ENCODE measurements at places on chromosomes 7 and 10.

- DNase-seq, result no peak
These were observed 19.9 kb upstream of the POLR1F start for GRCh38 chr7:19728716-19729115.

- no peak for DNase-seq
These were observed 73.1 kb downstream of the BMPR1A start for GRCh38 chr10:86829472-86829871.

DNA sequence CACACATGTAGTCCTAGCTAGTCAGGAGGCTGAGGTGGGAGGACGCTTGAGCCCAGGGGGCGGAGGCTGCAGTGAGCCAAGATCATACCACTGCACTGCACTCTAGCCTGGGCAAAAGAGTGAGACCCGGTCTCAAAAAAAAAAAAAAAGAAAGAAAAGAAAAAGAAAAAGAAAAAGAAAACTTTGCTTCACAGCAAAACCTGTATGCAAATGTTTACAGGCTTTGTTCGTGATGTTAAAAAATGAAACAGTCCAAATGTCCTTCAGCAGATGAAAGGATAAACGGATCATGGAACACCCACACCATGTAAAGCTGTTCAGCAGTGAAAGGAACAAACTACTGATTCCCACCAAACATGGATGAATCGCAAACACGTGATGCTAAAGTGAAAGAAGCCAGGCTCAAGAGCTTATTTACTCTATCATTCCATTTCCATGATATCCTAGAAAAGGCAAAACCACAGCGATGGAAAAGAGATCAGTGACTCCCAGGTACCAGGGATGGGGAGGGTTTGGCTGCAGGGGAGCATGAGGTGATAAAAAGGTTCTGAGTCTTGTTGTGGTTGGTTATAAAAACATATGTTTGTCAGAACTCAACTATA, 15.1 kb downstream of the LRRC20 start:
- DNase-seq, result no peak

DNA sequence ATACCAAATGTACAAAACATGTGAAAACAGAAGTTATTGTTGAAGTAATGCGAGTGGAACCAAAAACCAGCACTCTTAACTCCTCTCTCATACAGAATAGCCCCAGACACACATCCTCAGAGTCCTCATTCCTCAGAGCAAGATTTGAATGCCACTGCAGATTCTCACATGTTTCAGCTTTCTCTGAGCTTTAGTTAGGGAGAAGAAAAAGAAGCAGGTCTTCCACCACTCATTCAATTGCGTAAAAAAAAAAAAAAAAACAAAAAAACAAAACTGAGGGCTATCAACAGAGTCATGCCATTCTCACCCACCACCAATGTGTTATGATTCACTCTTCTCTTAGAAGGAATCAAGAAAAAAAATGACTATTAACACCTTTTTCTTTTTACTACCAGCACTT, 287.7 kb downstream of the IPMK start:
- no peak for DNase-seq

GRCh38 chr7:87060288-87060537, 759 bp upstream of the ELAPOR2 start:
- no peak for DNase-seq

DNA sequence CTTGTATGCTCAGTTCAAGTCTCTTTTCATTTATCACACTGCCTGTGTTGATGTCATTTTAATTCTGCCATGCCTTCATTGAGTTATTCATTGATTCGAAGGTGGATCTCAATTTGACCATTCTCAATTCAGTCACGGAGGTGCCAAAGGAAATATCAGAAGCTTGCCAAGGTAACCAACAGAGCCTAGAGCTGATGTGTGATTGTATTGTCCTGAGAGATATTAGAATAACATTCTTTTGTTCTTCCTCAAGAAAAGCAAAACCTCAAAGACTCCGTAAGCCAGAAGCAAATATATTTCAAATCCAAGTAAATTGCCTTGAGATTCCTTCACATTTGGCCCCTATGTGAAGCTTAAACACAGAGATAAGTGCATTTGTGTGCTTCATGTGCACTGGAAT, 345.3 kb downstream of the CXCL12 start:
- DNase-seq, result no peak

DNA sequence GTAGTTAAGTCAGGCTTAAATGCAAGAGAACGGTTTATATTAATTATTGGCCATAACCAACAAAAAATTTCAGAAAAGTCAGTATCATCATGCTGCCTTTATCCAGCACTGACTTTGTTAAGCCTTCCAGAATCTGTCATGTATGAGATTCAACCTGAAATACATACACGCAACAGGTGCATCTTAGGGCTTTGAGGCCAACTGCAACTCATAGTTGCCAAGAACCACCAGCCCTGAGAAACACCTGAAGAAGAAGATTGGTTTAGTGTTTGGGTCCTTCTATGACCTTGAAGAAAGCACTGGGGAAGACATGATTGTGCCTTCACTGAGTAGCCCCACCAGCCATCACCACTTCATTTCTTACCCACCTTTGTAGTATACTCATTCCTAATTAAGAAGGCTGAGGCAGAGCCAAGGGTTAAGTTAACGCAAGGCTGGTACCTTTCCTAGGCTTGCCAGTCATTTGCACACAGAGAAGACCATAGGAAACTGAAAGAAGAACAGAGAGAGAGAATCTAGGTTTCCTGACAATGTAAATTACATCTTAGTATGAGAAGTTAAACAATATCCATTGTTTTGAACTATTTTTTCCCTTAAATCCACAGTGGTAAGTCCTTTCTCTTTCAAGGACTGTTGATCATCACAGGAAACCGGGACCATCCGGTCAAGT, 200.1 kb upstream of the PRKCQ start:
- no peak for DNase-seq

DNA sequence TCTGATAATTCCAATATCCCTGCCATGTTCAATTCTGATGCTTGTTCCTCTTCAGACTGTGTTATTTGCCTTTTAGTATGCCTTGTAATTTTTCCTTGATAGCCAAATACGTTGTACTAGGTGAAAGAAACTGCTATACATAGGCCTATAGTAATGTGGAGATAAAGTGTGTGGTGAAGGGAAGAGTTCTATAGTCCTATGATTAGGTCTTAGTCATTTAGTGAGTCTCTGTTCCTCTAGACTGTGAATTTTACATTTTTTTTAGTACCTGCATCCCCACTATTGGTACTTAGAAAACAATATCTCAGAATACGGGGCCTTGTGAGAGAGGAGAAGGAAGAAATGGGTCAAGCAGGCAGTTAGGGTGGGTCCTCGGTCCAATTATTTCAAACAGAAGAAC, 59.6 kb upstream of the SEMA3E start:
- DNase-seq, result no peak

DNA sequence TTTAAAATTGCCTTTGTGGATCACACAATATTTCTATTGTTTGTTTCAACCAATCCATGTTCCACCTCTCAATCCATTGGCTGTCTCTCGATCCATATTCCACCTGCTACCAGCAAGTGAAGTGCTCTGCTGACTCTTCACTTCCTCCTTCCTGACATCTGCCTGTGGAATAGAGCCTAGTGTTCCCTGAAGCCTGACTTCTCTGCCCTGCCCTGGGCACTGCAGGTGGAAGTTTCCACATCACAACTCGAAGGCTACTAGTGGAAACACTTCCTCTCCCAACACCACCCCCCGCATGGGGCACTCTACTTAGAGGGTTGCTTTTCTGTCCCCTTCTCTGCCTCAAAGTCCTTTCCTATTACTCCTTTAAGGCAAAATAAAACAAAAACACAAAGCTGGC, 563.8 kb upstream of the IGFBP3 start:
- no peak for DNase-seq

All from coronary artery (tissue), 2 donors.